Posterior vena cava (tissue), 2 donors: ENCODE measurements at places on chromosomes 1 and 21.

- DNase-seq, result peak; percentile 25
Measured at GRCh38 chr1:211641044-211641800, 34.2 kb downstream of the NEK2 start.

DNA sequence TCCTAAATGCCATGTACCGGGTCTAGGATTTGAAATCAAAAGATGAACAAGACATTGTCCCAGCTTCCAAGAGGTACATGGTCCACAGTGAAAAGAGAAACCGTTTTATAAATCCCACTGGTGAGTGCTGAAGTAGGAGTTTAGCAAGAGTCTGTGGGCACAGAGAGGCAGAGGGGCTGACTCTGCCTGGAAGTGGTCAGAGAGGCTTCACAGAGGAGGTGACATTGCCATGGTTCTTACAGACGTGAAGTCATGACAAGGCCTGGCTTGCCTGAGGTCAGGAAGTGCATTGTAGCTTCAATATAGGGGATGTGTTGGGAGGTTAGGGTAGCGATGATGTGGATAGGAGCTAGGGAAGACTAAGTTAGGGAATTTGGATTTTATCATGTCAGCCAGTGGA lies 28.4 kb downstream of the MAPKAPK2 start:
- no peak for DNase-seq

DNA sequence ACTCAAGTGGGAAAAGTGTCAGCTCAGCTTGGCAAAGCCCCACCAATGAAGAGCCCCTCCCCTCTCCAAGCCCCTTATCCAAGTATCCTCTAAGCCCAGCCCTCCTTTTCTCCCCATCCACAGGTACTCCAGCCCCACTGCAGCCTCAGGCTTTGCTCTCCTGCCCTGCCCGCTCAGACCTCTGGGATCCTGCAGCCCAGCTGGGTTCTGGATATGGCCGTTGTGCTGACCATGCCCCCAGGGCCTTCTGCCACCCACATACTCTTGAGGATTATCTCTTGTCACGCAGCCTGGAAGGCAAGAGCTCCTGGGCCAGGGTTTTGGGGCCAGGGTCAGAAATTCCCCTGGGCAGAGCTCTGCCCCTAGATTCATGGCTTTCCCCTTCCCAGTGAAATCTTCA lies 4.7 kb downstream of the SHISA4 start:
- no peak for DNase-seq

DNA sequence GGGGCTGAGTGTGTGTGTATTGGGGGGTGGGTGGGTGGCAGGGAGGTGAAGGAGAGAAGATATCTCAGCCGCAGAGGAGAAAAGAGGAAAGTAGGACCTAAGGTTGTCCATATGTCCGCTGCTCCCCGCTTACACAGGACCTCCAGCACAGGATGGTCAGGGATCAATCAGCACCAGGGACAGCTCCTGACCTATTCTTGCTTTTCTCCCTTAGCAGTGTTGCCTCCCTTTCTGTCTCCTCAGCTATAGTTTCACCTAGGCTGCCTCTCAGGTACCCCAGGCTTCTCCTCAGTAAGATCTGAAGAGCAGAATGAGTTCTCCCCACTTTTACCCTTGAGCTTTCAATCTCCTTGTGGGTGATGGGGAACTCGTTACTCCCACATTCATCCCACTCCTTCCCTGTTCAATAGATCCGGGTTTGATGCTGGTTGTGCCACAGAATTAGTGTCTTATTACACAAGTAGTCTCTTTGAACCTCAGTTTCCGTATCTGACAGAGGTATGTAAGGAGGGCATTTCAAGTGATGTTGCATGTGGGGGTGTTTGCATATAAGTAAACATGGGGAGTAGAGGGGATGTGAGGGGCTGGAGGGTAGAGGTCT lies 1.4 kb upstream of the DPH2 start:
- DNase-seq, result no peak

DNA sequence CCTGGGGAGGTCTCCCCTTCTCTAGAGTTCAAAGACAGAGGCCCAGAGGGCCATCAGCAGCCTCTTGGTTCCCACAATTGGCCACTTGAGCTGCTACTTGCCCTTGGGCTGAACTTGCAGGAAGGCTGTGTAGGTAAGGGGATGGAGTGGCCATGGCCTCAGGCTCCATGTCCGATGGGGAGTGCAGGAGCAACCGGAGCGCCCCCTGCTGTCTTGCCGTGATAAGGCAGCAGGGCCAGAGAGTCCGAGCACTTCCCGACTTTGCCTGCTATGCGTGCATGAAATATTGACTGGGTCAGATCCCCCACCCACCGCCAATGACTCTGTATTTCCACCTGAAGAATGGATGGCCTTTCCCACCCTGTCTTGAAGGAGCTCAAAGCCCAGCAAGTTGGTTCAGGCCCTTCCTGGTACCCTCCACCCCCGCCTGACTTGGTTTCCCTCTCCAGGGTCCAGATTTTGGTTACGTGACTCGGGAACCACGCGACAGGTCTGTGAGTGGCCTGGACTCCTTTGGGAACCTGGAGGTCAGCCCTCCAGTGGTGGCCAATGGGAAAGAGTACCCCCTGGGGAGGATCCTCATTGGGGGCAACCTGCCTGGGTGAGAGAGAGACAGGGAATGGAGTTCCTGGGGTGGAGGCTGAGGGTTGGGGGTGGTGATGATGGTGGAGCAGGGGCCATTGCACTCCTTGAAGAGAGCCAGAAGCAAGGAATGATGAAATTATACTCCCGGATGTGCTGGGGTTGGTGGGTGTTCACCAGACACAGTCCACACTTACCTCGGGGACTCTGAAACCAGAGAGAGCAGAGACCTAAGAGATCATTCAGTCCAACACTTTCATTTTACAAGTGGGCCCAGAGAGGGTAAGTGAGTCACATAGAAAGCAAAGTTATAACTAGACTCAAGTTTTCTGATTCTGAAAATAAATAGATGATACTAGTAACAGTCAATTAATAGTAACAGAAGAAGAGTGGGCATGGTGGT lies 25.6 kb downstream of the PADI3 start:
- DNase-seq, result peak; percentile 87

GRCh38 chr1:22115286-22115685 lies 27.6 kb downstream of the WNT4 start:
- DNase-seq, result no peak

- no peak for DNase-seq
Measured at GRCh38 chr1:11923069-11923826, 3.0 kb downstream of the KIAA2013 start.

DNA sequence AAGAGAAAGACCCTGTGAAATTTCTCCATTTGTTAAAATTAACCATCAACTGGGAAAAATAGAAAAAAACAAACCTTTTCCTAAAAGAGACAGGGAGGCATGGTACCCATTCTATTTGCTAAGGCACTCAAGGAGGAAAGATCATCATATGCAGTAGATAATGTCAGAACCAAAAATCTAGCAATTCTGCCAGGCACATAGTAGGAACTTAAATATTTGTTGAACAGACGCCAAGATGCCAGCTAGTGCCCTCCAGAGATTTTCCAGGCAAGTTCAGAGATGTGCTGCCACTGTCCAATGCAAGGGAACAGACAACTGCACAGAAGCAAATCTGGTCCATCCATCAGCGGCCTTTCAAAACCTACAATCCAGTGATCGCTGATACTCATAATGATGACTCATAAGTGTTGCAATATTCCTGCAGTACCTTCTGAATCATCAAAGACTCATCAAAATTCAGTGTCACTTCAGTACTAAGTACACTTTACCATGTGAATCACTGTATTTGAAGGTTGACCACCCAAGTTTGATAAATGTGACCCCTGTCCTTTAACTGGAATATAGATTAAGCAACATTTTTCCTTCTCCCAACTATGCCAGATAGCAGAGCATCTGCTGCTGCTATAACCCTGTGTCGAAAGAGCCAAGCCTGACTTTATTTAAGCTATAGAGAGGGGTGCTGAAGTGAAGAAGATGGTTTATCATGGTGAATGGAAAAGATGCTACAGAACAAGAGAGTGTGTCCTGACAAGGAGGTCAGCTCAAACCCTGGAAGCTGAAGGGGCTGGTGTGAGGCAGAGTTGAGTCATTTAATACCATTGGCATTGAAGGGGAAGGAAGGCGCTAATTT lies 99.1 kb downstream of the MT1HL1 start:
- DNase-seq, result no peak

DNA sequence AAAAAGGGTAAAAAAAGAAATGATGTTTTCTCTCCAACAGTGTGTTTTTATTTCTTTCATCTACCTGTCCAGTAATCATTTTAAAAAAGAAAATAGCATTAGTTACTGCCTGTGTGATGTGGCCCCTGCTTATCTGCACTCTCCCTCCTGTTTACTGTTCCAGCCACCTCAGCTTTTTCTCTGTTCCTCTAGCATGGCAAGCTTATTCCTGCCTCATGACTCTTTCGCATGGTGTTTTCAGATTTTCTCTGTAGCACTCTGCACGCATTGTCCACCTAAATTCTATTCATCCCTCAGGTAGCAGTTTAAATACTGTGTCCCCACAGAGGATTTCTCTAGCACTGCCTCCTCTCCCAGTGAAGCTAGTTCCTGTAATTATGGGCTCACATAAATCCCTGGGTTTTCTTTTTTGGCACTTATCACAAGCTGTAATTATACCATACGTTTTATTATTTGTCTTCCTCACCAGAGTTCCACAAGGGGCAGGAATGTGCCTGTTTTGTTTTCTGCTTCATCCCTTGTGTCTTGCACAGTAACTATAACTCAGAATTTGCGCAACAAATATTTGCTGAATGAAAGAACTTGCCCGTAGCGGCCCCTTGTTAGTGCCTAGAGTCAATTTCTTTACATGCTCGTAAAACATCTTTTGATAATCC lies 51.4 kb upstream of the LRIG2 start:
- no peak for DNase-seq

DNA sequence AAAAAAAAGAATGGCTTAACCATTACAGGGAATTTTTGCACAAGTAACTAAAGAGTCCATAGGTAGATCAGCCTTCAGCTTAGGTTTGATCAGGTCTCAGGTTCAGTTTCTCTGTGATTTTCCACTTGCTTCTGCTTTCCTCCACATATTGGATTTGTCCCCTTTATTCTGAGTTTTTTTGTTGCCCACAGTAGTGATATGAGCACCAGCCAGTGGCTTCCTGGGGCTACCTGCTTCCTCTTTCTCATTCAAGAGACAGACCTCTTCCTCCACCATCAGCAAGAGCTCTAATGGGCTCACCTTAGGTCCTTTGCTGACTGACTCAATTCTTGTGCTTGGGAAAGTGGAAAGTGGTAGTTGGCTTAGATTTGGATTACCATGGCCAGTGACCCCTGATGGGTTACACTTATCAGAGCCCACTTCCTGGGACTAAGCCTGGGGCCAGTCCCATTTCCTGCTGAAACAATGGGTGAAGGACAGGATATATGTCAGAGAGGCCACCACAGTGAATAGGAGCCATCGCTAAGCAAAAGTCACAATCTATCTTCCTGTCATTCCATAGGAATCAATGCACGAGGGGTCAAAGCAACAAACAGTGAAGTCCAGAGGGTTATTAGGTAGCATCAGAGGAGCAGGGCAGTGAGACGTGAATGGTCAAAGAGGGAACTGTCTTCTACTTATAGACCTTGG lies 12.8 kb upstream of the PLA2G2E start:
- no peak for DNase-seq

GRCh38 chr1:3999941-4000735 lies 100.1 kb upstream of the C1orf174 start:
- DNase-seq, result peak; percentile 51

DNA sequence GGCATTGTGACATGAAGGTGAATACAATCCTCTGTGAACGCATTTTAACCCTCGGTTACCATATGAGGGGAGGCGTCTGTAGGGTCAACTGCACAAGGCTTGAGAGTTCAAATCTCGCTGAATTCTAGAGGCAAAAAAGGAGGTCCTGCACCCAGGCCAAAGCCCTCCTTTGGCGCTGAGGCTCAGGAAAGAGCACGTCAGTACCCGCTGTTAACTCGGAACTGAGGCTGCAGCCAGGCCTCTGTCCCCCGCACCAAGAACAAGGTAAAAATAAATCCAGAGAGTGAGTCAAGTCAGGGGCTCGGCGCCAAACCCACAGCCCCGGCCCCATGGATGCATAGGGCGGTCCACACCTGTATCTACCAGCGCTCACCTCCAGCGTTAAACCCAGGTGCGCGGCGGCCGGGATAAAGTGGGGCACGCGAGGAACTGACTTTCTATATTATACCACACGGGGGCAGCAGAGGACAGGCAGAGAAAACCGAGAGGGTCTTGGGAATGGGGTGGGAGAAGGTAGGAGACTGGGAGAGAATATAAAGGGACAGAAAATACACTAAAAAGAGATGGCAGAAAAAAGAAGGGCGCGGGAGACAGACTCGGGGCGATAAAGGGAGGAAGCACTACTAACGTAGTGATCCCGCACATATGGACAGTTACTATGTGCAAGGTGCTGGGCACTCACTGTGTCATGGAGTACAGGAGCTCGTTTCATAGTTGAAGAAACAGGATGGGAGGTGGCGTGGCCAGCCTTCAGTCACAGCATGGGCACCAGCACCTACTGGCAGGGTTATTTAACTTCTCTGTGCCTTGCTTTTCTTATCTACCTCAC lies 54.9 kb downstream of the DMRTA2 start:
- DNase-seq, result no peak

- no peak for DNase-seq
Measured at GRCh38 chr1:109338091-109338490, 31.3 kb upstream of the MYBPHL start.

- no peak for DNase-seq
Measured at GRCh38 chr1:208170252-208170651, 73.9 kb downstream of the PLXNA2 start.

DNA sequence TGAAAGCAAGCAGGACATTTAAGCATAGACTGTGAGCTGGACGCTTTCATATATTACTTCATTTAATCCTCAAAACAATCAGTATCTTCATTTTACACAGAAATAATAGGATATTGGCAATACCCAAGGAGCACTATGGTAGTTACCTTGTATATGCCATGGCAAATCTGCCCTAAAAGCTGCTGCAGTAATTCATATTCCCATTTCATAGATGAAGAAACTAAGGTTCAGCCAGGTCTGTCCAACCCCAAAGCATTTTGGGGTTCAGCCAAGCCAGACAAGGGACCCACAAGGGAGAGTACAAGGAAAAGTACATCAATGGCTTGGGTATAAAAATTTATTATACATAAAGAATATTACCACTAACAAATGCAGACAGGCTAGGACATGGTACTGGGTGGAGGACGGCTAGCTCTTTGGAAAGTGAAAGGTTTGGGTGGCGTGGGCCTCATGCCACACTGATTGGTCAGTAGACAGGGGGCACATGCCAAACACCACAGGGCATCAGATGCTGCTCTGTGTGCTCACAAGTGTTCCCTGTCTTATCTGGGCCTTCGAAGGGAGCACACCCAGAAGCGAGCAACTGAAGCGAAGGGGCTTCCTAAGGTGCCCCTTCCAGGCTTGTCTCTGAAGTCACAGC lies 23.9 kb upstream of the PTAFR start:
- no peak for DNase-seq
